H1 (cell line): ENCODE measurements at places on chromosomes 6 and 20. TPM values are rescaled to one million over a fixed set of nuclear protein-coding genes. Genes with fewer than 3 reads are reported as not detected.
A peak's percentile ranks its signal among the peaks of the same experiment; 100 is the strongest.

GRCh38 chr20:25466846-25467245, 59.4 kb downstream of the GINS1 start:
- DNase-seq: no peak

- DNase-seq: no peak
These were observed 165.5 kb downstream of the BACH2 start for GRCh38 chr6:90131125-90131524.

STMND1 gene
- total RNA-seq: not detected in 2 replicates

DNA sequence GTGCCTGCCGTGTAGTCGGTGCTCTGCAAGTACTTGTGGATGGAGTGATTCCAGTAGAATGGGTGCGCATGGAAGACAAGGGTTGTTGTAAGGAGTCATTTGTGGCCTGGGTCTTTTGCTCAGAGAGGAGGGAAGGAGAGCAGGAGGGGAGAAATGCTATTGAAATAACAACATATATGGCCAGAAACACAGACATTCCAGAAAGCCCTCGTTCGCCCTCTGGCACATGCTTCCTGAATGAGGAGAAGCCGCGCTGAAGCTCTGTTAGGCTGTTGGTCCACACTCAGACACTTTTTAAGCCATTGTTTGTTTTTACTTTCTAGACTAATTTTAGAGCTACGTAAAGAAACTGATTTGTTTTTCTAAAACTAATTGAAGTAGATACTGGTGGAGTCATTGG, 107.4 kb downstream of the RPP40 start:
- no peak for DNase-seq

VWA7 gene
- 1.5 and 2.1 TPM in 2 replicates for total RNA-seq

GRCh38 chr6:35050757-35051330, 90.3 kb downstream of the TCP11 start:
- DNase-seq: no peak

DNA sequence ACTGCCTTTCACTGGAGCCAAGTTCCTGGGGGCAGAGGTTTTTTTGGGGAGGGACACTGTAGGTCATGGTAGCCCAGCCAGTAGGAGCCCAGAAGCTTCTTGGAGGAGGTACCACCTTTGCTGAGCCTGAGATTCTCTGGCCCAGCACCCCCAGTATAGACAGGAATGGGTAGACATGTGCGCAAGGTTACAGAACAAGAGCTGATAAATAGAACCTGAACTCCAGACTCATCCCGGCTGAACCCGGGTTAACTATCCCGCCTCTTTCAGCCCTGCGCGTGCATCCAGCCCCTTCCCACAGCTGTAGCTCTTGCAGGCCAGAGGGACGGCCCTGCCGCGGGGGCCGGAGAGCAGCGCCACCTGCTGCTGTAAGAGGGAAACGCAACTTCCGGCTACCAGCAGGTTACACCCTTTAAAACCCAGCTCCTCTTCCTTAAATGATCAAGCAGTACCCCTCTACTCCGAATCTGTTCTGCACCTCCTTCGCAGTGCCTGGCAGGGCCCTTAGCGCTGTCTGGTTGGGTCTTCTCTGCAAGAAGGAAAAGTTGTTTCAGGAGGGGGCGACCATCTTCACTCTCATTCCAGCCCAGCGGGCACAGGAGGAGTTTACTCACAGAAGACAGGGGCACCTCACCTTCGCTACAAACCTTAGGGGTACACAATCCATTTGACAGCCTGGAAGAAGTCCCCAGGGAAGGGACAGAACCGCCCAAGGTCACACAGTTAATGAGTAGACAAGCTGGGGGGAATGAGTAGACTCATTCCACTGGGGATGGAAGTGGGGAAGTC, 7.5 kb downstream of the SRXN1 start:
- peak; percentile 82 for DNase-seq

NOTCH4 gene
- total RNA-seq: 2.8 and 3.3 TPM in 2 replicates

GRCh38 chr20:56393653-56394052, 1.2 kb downstream of the CSTF1 start:
- DNase-seq: no peak

- no peak for DNase-seq
These were observed 26.2 kb downstream of the ZKSCAN8 start for GRCh38 chr6:28167926-28168325.

DNA sequence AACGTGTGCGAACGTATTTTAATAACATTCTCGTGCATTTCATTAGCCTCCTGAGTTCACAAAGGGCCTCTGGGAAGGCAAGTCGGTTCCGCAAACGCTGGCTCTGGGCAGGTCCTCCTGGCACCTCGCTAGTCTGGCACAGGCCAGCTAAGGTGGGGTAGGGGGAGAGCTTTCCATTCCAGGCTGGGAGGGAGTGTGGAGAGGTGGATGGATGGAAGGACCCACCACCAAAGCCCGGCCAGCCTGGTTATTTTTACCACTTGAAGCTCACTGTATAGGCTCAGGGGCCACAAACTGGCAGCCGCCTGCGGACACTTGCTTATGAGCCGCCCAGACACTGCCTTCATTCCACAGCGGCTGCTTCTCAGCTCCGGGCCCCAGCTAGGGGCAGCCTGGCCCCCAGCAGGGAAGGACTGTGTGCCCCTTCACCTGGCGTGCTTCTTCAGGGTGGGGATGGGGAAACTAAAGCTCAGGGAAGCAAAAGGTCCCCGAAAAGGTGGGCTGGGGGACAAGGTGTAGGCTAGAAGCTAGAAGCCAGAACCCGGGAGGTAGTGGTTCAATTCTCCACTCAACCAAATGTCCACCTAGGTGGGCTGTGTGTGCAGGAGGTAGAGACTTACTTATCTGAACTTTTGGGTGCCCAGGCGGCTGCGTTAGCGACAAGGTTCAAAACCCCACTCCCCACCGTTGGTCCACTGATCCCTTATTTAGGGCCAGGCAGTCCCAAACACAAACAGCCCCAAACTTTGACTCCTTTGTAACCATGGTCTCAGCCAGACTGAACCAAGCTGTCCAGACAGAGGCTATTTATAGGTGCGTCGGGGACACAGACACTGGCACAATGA, 1.7 kb downstream of the PMEPA1 start:
- no peak for DNase-seq

DNA sequence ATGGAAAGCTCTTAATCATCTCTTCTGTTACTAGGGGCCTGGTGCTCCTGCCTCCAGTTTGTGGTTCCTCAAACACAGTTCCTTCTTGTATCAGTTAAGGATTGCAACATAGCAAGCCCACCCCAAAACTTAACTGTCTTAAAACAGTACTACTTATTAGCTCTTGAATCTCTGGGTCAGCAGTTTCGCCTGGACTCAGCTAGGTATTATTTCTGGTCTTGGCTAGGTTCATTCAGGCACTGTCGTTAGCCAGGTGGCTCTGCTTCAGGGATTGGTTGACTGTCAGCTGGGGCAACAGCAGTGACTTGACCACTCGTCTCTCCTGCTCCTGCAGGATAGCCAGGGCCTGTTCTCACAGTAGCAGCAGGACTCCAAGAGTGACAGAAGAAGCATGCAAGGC, 30.0 kb upstream of the RALY start:
- no peak for DNase-seq

FHL5 gene
- not detected in 2 replicates for total RNA-seq

DNA sequence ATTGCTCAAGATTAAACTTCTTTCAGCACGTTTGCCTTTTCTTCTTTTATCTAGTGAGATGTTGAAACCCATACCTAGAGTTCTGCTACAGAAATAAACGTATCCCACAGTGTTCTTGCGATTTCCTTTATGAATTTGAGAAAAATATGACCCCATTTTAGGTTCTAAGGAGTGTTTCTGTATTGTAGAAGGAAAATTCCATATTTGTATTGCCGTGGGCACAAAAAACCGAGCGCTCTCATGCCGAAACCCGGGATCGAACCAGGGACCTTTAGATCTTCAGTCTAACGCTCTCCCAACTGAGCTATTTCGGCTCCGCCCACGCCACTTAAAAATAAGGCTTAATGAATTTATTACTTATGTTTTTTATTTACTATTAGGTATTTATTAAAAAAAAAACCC, 23.7 kb downstream of the ZNF311 start:
- no peak for DNase-seq

- no peak for DNase-seq
These were observed 57.4 kb downstream of the SYTL3 start for GRCh38 chr6:158707120-158707820.

- DNase-seq: no peak
These were observed 262.4 kb upstream of the SUPT3H start for GRCh38 chr6:45640081-45640491.

DNA sequence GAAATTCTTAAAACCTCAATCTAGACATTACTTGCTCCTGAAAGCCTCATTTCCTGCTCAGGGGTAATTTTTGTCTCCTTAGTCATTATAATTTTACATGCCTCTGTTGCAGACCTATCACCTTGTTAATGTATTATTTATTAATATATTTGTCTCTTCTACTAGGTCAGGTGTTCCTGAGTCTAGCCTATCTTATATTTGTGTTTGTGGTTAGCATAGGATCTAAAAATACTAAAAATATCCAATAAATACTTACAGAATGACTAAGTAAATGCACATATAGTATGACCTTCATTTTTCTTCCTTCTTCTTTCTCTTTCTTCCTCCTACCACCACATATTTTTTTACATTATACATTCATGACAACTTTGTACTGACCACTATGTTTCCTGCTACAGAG, 268.9 kb upstream of the HS3ST5 start:
- DNase-seq: no peak

HMGCLL1 gene
- total RNA-seq: 0.41 TPM in 1 of 2 replicates, not detected in the other

DNA sequence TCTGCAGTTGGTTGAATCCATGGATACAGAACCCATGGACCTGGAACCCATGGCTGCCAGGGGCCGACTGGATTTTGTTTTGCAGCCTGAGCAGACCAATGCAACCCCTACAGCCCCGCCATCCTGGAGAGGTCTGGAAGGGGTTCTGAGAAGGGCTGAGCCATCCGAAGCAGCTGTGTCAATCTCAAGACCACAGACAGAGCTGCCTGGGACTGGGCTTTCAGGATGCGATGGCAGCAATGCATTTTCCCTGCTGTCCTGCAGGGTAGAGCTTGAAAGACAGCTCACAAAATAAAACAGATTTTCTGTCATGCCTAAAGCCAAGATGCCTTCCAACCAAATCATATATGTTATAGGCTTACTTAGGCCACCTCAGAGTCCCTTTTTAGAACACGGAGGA, 125.8 kb upstream of the NXT1 start:
- DNase-seq: no peak

DNA sequence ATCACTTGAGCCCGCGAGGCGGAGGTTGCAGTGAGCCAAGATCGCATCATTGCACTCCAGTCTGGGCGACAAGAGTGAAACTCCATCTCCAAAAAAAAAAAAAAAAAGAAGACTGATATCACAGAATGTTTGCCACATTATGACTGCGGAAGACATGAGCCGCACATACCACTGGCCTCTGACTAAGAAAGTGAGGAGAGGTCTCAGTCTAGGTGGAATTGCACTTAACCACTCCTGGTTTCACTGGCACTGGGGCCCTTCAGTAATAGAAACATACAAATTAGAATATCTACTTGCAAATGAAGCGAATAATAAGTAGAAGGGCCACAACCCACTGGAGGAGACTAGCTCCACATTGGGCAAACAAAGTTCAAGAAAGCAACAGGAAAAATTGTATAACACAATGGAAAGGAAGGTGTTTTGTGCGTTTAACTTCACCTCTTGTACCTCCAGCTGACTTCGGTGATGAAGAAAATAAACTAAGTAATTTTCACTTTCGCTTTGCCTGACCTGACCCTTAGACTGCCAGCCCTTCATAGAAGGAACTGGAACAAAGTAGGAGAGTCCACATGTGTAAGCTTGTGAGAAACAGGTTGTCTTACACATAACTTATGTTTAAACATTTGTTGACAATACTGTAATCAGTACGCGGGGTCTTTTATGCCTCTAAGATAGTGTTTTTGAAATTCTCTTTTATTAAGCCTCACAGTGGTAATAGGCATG, 147.5 kb upstream of the TSHZ2 start:
- DNase-seq: no peak

DNA sequence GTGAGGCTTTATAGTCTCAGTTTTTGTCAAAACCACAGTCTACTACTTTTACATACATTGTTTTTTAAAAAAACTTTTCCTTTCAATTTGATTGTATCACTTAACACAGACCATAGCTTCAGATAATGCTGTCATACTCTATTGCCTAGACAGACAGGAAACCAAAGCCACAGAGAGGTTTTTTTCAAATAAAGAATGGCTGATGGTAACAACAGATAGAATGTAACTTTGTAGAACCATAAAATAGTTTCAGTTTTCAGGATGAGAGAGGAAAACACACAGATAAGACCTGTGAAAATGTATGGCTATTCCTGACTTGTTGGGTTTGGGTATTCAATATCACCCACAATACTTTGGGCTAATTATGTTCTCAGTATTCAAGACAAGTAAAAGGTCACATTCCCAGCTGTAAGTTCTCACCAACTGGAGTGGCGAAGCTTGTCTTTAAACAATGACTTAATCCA, 94.0 kb downstream of the ADGRG6 start:
- no peak for DNase-seq

NNAT gene
- 66.8 and 71.5 TPM in 2 replicates for total RNA-seq

DNA sequence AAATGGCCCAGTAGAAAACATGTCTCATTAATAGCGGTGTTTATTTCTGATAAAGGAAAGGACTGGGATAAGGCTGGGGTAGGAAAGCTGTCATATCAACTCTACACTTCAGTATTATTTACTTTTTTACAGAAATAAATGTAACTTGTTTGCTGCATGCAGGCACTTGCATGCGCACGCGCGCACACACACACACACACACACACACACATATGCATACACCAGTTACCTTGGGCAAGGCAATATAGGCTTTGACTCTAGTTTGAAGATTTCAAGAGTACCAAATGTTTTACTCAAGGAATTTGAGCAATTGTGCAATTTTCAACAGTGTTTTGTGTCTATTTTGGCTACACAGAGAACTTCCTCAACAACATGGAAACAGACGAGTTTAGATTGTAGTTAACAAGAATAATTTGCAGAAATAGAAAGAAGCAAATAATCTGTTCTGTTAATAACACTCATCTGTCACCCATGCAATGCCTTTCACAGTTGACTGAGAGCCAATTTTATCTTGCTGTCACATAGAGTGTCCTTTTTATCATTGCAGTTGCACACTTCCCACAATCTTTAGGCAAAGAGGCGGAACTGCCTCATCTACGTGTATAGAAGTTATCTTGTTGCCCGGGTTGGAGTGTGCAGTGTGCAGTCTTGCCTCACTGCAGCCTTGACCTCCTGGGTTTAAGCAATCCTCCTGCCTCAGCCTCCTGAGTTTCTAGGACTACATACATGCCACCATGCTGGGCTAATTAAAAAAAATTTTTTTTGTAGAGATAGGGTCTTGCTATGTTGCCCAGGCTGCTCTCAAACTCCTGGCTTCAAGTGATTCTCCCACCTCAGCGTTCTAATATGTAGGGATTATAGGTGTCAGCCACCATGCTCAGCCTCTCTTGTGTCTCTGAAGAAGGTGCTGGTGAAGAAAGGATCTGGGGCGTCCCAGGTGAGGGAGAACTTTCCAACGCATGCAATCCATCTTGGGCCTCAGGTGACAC, 74.8 kb upstream of the SHLD1 start:
- DNase-seq: no peak

C6orf58 gene
- total RNA-seq: not detected in 2 replicates
